ENCODE measurements at places on chromosomes 6 and 20. TPM values are rescaled to one million over a fixed set of nuclear protein-coding genes. Genes with fewer than 3 reads are reported as not detected.

Gene TRAPPC3L
- total RNA-seq: not detected

Gene FANCE
- total RNA-seq: 2.6 TPM

Gene PROKR2
- not detected for total RNA-seq

Gene MEI4
- total RNA-seq: not detected

Gene SNRPB2
- 122 TPM for total RNA-seq

Gene IMPG1
- not detected for total RNA-seq

Gene SIRPB1
- total RNA-seq: 0.17 TPM

Gene SLA2
- 0.10 TPM for total RNA-seq

Gene BPIFB6
- not detected for total RNA-seq

Gene CALHM4
- not detected for total RNA-seq

Gene SLC44A4
- not detected for total RNA-seq

Gene BPIFA1
- total RNA-seq: not detected

Gene ADTRP
- not detected for total RNA-seq

Gene CDS2
- 51.5 TPM for total RNA-seq

Gene TPX2
- 98.6 TPM for total RNA-seq

Gene ANKEF1
- 6.9 TPM for total RNA-seq

Gene PFDN4
- 49.2 TPM for total RNA-seq

Gene SNAP25
- 18.9 TPM for total RNA-seq

Gene ZNF341
- total RNA-seq: 3.3 TPM

Gene OR2H2
- total RNA-seq: not detected

Gene HLA-DMA
- 2.5 TPM for total RNA-seq

Gene RAET1L
- total RNA-seq: 0.44 TPM

Gene CCN6
- not detected for total RNA-seq

Gene ZKSCAN8
- total RNA-seq: 2.7 TPM

Gene TCEA2
- total RNA-seq: 46.8 TPM

Gene ARFGEF3
- 0.58 TPM for total RNA-seq

Gene CTAGE9
- total RNA-seq: not detected

Gene TINAG
- not detected for total RNA-seq

Gene HDGFL1
- total RNA-seq: not detected

Gene B4GALT5
- 59.5 TPM for total RNA-seq

Gene ADGB
- total RNA-seq: not detected

Measured in A549 treated with GW870086 at 1 μM for 4 hours (cell line).